ENCODE measurements at places on chromosomes 2 and 18.

- DNase-seq: no peak
Measured at GRCh38 chr2:15092181-15092580, 459.7 kb downstream of the LRATD1 start.

GRCh38 chr2:113133704-113134598, 6.6 kb downstream of the IL1RN start:
- no peak for DNase-seq

DNA sequence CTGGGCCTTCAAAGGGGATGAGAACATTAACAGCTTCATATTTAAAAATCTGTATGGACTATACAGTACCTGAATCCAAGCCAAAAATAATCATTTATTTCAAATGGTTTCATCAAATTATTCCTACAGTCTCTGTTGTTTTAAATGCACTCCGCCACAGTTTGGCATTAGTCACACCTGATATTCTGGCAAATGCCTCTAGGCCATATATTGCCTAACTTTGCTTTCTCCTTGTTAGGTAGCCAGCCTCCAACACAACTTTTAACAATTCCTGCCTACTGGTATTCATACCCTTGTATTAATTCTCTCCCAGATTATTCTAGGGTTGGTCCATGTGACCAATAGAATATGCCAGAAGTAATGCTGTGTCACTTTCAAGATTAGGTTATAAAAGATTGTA, 146.6 kb upstream of the FANCL start:
- no peak for DNase-seq

DNA sequence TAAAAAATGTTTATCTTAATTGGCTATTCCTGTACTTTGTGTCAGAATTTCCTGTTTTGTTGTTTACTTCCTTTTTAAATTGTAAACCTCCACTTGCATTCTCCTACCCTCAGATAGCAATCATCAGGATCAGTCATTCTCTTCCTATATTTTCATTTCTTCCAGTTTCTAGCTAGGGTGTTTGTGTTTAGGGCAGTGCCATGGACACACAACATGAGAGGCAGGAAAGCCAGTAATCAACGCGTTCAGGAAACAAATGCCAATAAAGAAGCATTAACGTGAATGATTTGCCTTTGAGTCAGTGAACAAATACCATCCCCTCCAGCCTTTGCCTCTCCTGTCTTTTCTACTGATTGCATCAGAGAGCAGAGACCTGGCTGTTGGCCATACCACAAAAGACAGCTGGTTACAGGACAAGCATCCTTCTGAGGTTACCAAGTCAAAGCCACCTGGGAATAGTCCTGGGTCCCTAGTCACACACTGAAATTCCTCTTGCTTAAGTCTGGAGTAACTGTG, 56.7 kb upstream of the FHL2 start:
- peak; percentile 88 for DNase-seq

DNA sequence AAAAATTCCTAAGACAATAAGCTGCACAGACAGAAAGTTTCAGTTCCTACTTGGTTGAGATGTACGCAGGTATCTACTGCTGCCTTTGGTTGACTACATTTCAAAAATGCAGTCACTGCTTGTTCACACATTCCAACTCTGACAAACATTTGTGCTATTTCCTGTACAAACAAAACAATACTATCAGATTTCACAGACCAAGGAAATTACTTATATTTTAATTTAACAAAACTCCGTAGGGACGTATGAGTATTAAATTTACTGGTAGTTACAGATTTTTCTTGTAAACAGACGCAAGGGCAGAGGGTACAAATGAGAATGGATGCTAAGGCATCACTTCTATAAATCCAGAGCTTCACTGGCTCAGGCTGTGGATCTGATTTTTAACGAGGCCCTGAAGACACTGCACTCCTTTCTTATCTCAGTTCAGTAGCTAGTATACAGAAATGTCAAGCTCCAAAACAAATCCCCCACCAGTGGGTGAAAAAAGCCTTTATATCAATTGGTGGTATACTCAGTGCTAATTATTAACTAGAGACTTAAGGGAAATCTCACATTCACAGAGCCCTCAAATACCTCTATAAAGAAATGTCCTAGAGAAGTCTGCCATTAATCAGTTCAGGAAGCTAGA, 31.7 kb upstream of the TTC32 start:
- peak; percentile 73 for DNase-seq

- DNase-seq: no peak
Measured at GRCh38 chr2:196376984-196377877, 205.9 kb upstream of the STK17B start.

DNA sequence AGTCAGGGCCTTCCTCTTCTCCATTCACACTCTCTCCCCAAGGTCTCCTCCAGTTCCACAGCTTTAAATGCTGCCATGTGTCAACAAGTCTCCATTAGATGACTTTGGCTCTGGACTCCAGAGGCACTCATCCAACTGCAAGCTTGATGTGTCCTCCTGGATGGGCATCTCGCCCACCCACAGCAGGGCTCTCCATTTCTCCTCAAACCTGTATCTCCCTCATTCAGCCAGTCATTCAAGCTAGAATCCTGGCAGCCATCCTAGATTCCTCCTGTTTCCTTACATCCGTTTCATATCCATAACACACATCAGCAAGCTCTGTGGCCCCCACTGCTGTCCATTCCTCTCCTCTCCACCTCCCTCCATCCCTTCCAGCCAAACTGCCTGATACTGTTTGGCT, 88.4 kb upstream of the AFF3 start:
- DNase-seq: no peak

DNA sequence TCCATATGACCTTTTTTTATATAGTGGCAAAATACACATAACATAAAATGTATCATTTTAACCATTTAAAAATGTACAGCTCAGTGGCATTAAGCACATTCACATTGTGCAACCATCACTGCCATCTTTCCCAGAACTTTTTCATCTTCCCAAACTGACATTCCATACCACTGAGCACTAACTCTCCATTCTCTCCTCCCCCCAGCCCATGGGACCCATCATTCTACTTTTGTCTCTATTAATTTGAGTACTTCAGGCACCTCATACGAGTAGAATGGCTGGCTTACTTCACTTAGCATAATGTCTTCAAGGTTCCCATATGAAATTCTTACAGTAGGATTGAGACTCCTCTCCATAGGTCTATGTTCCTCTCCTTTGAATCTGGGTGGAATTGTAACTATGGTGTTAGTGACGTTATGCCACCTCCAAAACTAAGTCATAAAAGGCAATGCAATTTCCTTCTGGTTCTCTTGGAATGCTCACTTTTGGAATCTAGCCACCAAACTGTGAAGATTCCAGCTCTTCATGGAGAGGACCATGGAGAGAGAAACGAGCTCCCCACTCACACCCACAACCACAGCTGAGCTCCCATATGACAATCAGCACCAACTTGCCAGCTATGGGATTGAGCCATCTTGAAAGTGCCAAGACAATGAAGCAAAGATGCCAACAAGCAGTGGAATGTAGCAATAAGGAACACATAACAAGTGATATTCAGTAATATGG, 9.8 kb upstream of the DNAJC27 start:
- DNase-seq: no peak

GRCh38 chr2:173192071-173192470, 116.4 kb downstream of the MAP3K20 start:
- DNase-seq: no peak

- DNase-seq: no peak
Measured at GRCh38 chr2:19312949-19313348, 45.5 kb downstream of the OSR1 start.
